ENCODE measurements at places on chromosomes 13 and 19. TPM values are rescaled to one million over a fixed set of nuclear protein-coding genes. Genes with fewer than 3 reads are reported as not detected.

Gene SIGLEC10
- 1.1 TPM for total RNA-seq

- DNase-seq = no peak
Observed at GRCh38 chr13:22561581-22561980, 619.2 kb upstream of the SGCG start.

DNA sequence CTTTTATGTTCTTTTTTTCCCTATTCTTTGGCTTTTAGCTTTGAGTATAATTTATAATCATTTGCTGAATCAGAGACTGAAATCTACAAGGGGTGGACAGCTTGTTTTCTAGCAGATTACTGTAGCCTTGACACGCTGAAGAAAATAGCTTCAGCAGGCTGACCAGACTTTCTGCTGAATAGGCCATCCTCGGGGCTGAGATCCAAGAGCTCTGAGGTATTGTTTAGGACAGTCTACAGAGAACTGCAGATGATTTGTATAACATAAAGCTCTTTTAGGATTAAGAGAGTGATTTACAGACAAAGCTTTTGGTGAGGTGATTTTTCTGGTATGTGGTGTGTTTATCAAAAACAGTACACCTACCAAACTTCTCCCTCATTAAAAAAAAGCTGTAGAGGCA lies 16.8 kb downstream of the POLR1D start:
- DNase-seq = no peak

- DNase-seq = no peak
Observed at GRCh38 chr13:99226513-99226912, 25.9 kb downstream of the UBAC2 start.

GRCh38 chr19:57888560-57889231 lies at the start of gene ZNF814:
ZNF814 (minus strand) TSS chr19:57889037; CDS start chr19:57888802, 235 bp downstream.
- peak; percentile 90 for DNase-seq

GRCh38 chr13:21616880-21617279 lies 12.9 kb upstream of the MICU2 start:
- no peak for DNase-seq

Measured in Right ventricle myocardium inferior (tissue), 1 donor.